ENCODE measurements at places on chromosomes 7 and 10.

DNA sequence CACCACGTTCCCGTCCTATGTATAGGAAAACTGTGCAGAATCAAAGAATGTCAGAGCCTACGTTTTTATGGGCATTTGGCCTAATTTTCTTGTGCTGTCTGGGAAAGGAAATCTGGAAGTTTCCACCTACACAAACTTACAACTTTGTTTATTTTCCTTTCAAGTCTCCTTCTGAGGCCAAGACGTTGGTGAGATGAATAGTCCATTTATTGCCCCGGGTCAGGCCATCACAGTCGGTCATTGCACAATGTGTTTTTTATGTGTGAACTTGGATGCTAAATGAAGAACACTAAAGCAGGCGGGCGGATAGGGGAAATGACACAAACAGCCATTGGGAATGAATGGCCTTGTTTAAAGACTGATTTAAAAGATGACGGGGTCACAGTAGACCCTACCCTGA, 38.6 kb downstream of the TRIL start:
- DNase-seq, result no peak

DNA sequence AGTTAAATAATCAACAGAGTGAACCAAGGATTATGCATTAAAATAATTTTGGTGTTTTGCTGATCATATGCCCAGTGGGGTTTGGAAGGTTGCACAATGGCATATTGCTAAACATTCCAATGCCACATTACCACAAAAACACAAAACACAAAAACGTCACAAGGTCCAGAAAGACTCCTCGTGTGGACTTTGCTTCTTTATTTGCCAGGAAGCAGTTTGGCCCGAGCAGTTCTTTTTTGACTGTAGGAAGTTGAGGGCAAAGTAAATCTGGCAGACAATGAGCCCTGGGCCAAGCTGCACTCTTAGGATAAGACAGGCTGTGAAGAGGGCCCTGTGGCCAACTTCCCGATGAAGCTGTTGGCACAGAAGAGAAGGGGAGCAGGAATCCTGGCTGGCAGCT, 39.2 kb upstream of the SLC35B4 start:
- no peak for DNase-seq

DNA sequence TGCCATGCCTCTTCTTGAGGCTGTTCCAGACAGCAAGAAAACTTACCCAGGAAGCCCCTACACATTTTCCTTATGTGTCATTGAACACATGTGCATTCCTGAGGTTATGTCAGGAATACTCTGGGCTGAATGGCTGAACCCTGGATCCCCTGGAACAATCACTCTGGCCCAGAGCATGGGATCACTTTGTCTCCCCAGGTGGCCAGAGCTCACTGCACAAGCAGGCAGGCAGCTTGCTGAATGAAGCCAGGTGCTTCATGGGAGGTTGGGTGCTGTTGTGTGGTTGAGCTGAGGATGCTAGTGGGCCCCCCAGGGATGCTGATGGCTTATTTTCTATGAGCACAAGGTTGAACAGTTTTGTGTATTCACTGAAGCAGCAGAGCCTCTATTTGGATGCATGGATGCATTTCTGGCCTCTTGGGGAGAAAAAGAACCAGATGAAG, 54.7 kb upstream of the NPTX2 start:
- DNase-seq, result no peak

DNA sequence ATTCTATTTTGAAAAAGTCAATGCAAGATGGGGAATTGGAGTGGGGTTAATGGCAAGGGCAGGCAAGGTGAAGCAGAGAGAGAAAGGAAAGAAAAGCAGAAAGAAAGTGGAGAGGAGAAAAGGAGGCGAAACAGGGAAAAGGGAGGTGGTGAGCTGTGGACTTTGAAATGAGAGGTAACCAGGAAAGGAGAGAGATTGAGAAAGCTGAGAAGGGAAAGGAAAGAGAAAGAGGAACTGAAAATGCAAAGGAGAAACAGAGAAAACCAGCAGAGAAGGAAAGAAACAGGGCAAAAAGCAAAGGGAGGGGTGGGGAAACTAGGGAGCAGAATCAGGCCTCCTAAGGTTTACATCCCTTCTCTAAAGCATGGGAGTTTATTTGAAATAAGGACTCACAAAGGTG, 72.5 kb upstream of the TPK1 start:
- DNase-seq, result no peak

- DNase-seq, result no peak
Measured at GRCh38 chr10:88226891-88227290, 356.2 kb downstream of the RNLS start.
